ENCODE measurements at places on chromosomes 3 and 15.

DNA sequence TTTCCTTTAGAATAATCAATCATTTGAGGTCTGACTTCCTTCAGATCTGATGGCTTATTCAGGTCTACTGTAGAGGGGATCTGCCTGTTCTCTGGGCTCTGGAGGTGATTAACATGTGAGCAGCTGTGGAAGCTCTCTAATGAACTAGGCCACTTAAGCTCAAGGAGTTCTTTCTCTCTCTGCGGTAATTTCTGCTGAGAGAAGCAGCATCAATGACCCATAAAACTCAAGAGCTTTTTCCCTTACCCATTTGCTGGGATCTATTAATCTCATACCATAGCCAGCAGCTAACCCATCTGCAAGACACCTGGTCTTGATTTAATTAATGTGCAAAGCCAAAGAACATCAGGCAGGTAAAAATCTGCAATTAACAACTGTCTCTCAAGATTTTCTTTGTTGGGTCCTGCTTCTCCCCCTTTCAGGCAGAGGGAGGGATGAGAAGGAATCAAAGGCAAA, 73.2 kb upstream of the DLG1 start:
- no peak for DNase-seq

DNA sequence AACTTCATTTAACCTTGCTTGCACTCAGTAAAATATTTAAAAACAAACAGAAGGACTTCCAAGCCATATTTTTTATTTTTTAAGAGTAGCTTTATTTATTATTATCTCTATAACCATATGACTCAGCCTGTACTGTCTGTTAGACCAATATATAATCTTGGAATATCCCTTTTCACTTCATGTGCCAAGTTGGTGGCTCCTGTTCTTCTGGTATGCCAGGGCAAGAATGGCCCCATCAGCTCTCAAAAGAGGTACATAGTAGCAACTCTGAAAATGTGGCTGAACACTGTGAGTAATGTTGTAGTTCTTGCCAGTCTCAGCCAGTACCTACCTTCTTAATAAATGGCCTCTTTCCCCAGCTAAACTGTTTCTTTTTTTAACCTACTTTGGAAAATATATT, 257.0 kb upstream of the UBE2E1 start:
- DNase-seq = no peak

DNA sequence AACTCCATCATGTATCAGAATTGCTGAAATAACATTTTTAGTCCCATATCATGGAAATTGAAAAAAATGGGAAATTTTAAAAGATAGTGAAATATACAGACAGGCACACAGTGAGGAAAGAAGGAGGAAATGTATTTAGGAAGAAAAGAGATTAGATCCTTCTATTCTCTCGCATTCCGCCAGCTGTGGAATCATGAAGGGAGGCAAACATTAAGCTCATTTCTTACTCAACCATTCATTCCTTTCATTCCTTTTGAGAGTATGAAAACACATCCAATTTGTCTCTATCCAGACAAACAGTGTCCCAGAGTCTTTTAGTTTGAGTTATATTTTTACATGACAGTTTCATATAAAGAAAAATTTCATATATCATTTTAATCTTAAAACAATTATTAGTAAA, 52.5 kb upstream of the KCNMB2 start:
- no peak for DNase-seq

- DNase-seq = no peak
Measured at GRCh38 chr3:34261001-34261385, 462.6 kb downstream of the PDCD6IP start.

DNA sequence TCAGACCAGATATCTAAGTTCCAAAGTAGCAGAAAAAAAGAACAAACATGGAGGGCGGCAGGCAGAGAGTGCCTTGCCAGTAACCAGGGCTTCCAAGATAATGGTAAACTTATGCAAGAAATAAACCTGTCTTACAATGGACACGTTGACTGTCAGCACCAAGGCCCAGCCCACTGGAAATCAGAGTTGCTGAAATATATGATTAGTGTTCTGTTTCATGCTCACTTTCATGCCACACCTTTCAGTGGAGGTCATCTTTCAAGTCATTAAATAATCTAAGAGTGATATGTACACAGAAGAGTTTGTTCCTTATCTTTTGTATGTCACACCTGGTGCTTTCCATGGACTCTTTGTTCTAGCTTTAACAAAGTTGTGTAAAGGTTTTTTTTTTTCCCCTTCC, 358.1 kb downstream of the MECOM start:
- DNase-seq = peak; percentile 26

- no peak for DNase-seq
Measured at GRCh38 chr15:29079479-29079878, 190.1 kb downstream of the NSMCE3 start.

Measured in NCI-H2081 (cell line).